ENCODE measurements at places on chromosomes 3 and 15.

DNA sequence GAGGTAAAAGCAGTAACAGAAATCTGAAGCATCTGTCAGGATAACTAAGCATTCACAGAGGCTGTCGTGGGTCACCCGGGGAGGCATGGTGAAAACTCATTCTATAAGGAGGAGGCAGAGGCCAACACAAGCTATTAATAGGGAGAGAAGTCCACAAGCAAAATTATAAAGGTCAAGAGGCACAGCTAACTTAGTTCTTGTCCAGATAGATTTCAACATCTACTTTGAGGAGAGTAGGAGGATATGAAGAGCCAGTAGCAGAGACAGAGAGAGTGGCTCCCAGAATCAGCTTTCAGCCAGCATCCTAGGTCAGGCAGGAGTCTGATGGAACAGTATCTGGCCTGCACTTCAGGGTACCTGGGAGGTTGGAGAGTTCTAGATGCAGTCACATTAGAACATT is 95.3 kb downstream of the STAC start:
- DNase-seq = no peak

GRCh38 chr15:92667287-92667904 is 11.8 kb upstream of the FAM174B start:
- no peak for DNase-seq

DNA sequence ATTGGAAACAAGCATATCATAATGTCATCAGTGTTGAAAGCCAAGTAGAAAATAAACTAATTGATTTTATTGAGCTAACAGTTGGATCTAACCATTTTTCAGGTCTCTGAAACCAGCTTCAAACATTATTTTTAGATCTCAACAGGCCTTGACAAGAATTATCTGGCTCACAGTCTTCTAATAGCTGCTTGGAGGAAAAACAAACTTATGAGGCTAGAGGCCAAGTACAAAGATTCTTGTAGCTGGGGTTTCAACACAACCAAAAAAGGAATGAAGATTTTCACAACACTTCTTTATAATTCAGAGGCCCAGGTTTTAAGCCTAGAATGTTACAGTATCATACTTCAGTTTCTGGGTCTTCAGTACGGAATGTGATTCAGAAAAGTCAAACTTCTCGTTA is 3.7 kb downstream of the SETMAR start:
- DNase-seq = no peak

DNA sequence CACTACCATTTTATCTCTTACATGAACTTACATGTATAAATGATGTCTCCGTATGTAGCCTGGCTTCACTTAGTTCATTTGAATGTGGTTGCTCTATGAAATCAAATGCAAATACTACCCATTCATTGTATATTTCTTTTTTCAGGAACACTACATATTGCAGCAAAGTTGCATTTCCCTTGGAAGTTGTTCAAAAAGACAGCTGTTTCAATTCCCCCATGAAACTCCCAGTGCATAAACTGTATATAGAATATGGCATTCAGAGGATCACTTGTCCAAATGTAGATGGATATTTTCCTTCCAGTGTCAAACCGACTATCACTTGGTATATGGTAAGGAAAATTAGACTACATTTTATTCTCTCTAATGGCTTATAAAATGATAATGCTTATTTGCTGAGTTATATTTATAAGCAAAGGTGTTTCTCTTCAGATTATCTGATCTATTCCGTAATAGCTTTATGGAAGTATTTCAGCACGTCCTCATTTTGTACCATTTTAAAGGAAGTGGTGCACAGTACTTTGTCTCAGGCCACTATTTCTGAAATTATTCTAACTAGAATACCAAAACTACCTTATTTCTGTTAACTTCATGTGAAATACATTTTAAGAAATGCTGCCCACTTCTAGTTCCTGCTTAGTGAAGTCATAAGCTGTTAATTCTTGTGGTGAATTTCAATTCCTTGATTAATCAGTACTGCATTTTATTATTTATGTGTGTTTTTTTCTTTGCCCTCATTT is 95.1 kb downstream of the IL1RAP start:
- no peak for DNase-seq

DNA sequence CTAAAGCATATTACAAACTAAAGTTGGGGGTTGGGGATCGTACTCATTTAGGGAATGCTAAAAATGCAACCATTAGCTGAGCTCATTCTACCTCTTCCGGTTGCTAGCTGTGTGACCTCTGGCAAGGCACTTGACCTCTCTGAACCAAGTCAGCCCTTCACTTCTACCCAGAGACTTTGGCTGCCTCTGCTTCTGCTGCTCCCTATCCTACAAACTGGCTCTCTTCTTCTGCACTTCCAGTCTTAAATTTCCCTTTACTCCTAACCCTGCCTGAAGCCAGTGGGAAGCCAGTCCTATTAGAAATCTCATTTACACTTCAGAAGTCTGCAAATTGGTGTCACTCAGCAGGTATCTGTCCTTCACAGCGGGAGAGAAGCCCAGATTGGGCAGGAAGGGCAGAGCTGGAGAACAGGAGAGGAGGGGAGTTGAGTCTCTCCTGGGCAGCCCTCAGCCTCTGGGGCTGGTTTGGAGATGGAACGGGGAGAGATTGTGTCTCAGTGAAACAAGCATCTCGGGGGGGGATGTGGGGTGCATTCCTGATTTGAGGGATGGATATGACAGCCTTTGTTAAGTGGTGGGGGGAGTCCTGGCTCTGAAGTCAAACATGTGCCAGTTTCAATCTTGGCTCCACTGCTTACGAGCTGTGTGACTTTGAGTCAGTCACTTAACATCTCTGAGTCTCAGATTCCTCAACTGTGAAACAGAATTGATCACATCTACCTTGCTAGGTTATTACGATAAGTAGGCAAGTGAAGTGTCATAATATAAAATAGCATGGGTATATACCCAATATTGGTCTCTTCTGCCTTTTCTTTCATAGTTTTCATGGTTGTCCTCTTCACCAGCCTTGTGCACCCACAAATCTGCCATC is 7.8 kb upstream of the AEN start:
- no peak for DNase-seq

GRCh38 chr15:31556494-31557150 is 230.0 kb downstream of the KLF13 start:
- DNase-seq = no peak

- DNase-seq = no peak
Observed at GRCh38 chr3:156359368-156359767, 195.5 kb downstream of the SSR3 start.

- no peak for DNase-seq
Observed at GRCh38 chr3:135982404-135982761, 16.9 kb downstream of the PPP2R3A start.

DNA sequence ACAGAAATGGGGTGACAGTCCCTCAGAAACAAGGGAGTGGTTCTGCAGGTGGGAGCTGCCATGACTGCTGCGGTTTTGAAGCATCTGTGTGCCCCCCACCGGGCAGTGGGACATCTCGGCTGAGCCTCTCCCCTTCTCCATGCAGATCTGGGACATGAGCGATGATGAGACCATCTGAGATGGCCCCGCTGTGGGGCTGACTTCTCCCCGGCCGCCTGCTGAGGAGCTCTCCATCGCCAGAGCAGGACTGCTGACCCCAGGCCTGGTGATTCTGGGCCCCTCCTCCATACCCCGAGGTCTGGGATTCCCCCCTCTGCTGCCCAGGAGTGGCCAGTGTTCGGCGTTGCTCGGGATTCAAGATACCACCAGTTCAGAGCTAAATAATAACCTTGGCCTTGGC is 89.0 kb downstream of the VGLL4 start:
- no peak for DNase-seq

All from GM12891 (cell line).